Neuronal stem cell (in vitro differentiated cells): ENCODE measurements at places on chromosomes 7 and 10.
A peak's percentile ranks its signal among the peaks of the same experiment; 100 is the strongest.

DNA sequence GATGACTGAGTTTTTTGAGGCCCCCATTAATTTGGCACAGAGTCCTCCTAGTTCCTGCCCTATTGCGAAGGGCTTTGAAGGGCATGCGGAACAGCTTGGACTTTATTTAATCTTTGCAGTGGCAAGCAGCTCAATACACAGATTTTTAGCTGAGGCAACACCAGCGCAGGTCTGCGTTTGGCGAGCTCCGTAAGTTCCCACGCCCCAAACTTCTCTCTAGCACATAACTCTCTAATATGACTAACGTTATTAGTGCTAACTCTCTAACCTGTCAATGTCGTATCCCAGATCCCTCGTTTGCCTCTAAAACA lies 366 bp upstream of the TAF3 start:
- no peak for DNase-seq

DNA sequence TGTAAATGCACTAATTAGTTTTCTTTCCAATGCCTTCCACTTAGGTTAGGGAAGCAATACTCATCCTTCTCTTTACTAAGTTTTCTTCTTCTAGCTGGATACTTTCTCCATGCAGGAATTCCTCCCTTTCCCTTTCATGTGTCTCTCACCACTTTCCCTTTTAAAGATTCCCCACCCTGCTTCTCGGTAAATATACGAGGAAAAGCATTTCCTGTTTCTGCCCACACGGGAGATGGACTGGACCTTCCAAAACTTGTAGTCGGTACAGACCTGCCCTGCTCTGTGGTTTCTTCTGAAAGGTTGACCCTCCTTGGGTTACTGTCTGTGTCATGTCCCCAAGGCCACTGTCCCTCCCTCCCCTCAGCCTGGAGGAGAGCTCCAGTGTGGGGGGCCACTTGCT lies 58.9 kb upstream of the LYZL2 start:
- DNase-seq: no peak

GRCh38 chr7:152072421-152072820 lies 46.9 kb downstream of the GALNT11 start:
- no peak for DNase-seq

DNA sequence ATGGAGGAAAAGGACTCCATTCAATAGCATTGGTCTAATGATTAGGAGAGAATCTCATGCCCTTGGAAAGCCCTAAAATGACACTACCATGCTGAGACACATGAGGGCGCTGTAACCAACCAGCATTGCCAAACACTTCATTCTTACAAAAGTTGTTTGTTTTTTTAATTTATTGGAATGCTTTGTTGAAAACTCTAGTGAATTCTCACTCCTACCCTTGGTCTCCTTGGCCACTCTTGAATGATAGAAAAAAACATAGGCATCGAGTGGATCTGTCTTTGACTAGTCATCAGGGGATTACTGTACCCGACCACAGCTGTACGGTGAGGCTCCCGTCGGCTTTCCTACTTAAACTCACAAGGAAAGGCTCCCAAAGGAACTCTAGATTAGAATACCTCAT lies 29.3 kb upstream of the ADD3 start:
- DNase-seq: peak; percentile 41

DNA sequence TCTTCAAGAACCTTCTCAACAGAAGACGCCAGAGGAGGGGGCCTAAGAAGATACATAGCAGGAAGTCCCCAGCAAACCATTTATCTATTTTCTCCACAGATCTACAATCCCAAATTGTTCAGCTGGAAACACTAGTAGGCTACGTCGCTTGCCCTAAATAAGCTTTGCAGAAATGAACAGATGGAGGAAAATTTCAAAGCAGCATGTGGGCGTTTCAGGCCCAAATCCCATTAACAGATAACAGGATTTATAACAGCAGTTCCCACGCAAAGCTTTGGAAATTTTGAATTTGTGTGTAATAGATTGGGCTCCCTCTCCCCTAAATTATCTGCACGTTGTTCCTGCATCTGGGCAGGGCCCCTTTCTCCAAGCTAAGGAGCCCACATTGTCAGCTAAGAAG lies 60.6 kb upstream of the FRMD4A start:
- no peak for DNase-seq

DNA sequence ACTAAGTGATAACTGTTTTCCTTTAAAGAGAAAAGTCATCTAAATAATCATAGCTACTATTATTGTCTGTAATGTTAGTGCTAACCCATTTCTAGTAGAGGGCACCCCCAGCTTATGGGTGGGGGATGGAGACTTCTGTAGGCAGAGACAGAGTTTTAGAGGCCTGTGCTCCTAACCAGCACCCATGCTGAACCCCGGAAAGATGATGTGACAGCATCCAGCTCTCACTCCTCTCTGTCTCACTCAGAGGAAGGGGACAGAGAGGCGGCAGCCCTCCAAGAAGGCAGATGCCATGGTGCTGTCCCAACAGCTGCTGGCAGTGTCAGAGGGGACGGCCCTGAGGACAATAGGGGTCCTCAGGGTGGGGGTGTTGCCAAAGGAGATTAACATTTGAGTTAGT lies 74.4 kb upstream of the PRLHR start:
- DNase-seq: no peak

DNA sequence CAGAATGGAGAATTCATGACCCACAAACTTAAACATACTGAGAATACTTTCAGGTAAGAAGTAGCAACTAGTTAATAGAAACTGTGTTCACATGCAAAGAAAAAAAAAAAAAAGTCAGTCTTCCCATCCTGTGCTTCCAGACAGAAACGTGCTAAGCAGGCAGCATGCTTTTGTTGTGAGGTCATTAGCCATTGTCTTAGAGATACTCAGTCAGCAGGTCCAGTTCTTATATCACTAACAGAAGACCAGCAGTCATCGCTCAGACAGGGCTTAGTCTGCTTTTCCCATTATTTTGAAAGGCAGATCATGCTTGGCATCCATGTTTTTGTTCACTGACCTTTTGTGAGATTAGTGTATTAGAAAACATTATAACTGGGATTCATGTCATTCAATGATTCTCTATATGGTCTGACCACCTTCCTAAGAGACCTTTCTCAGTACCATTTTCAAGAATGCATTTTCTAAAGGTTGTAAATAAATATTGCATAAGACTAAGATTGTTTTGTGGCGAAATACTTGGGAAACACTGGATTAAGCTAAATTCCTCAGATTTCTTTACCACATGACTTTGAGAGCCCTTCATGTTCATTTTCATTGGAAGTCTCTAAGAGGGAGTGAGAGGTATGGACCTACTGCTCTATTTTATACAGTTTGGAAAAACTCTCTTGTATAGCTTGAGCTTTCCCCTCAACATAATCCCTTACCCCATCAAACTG lies 45.0 kb upstream of the AGBL3 start:
- DNase-seq: peak; percentile 12

- DNase-seq: no peak
Measured at GRCh38 chr7:97418312-97418711, 300.8 kb downstream of the SDHAF3 start.

DNA sequence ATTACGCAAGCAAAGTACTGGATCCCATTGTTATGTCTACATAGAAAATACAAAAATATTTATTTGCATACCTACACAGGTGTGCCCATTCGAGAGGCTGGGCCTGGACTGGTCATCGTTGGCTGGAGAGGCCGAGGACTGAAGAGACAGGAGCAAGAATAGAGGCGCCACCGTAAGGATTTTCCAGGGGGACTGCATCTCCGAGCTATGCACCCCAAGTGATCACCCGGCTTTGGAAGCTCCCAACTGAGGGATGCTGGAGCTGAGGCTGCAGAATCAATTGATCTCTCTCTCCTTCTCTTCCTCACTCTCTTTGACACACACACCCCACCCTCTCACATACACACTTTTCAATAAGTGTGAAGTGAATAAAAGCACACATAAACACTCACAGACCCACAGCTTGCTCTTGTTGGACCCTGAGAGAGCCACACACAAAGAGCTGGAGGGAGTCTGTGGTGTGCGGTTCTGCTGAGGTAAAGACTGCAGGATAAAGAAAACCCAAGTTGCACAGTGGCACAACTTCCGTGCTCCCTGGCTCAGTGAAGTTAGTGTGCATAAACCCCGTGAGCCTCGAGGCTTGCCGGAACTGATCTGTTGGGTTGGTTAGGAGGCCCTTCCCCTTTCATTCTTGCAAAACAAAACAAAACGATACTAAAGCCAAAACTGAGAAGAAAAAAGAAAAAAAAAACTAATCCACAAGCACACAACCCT lies at the start of gene AOAH:
Gene AOAH, minus strand, starts transcription at position 544 of the 714 bp plus-strand sequence. Its CDS starts 346 bp downstream, at position 198.
- no peak for DNase-seq

- no peak for DNase-seq
Measured at GRCh38 chr10:89388806-89389205, 3.6 kb upstream of the IFIT1 start.

GRCh38 chr10:42769673-42770072 lies 12.9 kb upstream of the BMS1 start:
- no peak for DNase-seq

GRCh38 chr7:27182285-27182841 lies 2.7 kb downstream of the HOXA11 start:
- no peak for DNase-seq

DNA sequence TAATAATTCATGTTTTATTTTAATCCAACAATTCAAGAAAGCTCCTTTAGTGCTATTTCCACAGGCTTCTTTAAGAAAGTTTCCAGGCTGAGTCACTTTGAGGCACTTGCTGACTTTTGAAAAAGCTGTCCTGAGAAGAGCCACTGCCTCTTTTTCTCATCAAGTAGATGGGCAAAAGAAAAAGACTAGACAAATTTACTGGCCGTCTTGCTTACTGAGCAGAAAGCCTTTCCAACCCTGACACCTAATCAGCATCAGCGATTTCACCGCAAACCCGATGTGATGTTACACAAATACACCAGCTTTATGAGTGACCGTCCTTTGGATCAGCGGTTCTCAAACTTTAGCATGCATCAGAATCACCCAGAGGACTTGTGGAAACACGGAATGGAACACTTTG lies 24.3 kb downstream of the CTTNBP2 start:
- no peak for DNase-seq

GRCh38 chr7:18610331-18610948 lies 114.9 kb downstream of the HDAC9 start:
- peak; percentile 32 for DNase-seq

- DNase-seq: no peak
Measured at GRCh38 chr7:41731493-41732435, 28.9 kb upstream of the INHBA start.

- no peak for DNase-seq
Measured at GRCh38 chr7:31098642-31099360, 46.7 kb downstream of the ADCYAP1R1 start.

DNA sequence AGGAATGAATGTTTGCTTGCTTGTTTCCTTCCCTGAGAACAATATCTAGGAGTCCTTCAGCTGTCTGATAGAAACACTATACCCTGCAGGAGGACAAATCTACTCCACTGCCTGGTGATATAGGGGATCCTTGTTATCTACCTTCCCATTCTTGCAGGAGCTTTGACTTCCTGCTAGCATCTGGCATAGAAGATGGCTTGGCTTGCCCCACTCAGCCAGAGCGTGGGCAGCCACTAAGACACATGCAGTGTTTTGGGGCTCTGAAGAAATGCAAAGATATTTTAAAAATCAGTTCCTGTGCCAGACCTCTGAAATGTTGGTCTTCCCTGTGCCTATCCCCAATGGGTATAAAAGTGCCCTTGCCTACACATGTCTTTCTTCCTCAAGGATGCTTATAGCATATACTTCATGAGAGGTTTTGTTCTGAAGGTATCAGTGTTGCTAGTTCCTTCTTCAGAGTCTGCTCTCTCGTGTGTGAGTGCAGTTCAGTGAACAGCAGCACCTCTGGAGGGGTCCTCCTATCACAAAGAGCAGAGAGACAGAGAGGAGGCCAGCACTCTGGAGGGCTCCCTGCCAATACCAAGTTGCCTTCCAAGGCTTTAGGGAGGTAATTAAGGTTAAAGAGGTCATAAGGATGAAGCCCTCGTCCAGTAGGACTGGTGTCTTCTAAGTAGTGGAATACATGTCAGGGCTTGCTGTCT lies 149.1 kb upstream of the CALCR start:
- DNase-seq: no peak

DNA sequence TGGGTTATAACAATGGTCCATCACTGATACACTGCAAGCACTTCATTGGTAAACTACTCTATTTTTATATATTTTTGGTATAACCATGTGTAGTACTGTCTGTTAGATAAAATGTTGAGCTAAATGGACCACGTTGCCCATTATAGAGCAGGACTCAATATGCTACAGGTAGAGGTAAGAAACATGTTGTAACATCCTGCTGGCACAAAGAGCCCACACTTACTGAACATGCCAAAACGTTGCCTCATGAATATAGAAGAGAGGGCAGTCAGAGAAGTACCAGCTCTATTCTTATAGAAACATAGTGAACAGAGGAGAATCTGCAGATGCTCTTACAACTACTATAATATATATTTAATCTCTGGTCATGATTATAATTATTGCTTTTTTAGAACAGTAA lies 18.4 kb upstream of the MET start:
- DNase-seq: no peak

- DNase-seq: no peak
Measured at GRCh38 chr7:104790440-104790839, 223.6 kb upstream of the KMT2E start.

DNA sequence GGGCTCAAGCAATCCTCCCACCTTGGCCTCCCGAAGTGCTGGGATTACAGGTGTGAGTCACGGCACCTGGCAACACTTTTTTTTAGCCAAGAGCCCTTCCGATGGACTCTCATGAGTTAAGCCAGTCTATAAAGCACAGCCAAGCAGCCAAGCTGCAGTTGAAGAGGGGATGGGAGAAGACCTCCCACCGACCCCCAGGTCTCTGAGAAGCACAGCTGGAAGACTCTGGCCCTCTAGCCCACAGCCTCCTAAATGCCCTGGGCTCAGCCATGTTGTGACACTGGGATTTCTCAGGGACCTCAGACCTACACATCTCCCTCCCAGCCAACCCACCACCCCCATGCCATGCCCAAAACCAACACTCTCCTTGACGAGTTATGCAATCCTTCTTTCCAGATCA lies 31.1 kb downstream of the CALML3 start:
- no peak for DNase-seq

- DNase-seq: no peak
Measured at GRCh38 chr7:101813402-101814019, 3.9 kb upstream of the CUX1 start.

DNA sequence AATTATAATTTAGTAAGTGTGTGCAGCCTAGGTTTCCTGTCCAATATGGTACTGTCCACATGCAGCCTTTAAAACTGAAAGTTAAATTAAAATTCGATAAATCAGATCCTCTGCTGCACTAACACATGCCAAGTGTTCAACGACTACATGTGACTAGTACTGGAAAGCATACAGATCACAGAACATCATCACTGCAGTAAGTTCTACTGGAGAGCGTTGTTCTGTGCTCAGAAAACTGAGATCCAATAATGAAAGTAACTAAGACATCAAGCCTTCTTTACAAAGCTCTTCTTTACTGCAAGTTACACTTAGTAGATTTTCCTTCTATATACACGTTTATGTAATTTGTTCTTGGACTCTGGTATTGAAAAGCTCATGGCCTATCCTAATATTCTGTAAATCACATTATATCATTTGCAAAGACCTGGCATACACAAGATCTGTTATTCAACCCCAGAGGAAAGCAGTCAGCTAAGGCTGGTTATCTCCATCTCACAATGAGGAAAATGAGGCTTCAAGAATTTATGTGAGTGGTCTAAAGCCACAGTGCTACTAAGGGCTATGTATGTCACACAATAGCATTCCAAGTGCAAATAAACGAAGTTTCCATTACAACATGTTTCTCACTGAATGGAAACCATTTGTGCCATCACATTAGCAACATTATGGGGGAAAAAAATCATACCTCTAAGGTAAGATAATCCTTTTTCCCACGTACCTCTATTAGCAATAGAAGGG lies 77.6 kb downstream of the VPS41 start:
- DNase-seq: no peak

- no peak for DNase-seq
Measured at GRCh38 chr10:110931769-110932381, 12.5 kb downstream of the SHOC2 start.
